ENCODE measurements at places on chromosomes 11 and 22.

DNA sequence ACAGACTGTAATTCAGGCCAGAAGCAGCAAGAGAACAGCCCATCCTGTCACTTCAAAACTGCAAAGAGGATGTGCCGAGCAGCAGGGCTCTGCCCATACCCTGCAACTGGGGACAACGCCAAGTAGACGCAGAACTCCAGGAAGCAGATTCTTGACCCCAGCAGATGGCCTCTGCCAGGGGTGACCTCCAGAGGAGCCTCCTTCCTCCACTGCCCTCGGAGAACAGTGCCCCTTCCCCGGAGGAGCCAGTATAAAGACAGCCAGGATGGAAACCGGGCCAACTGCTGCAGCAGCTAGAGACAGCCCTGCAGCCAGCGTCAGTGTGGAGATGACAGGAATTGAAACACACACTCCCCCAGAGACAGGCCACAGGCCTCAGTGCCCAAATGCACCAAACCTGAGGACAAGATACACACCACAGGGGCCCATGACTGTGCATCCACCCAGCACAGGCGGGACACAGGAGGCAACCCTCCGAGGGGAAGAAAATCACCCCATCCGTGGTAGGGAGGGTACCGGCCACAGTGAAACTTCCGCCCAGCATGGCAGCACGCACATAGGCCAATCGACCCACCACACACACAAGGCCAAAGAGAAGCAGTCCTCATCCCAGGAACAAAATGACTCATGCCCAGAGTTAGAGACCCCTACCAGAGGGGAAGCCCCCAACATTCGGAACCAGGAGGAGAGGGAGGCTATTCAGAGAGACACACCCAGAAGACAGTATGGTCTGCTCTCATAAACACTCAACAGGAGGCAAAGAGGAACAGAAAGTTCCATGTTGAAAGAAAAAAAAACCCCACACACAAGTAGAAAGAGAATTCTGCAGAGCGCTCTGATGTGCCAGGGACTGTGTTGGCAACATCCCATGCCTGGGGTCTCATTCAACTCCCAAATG, 5.6 kb downstream of the AHNAK start:
- DNase-seq, result no peak

DNA sequence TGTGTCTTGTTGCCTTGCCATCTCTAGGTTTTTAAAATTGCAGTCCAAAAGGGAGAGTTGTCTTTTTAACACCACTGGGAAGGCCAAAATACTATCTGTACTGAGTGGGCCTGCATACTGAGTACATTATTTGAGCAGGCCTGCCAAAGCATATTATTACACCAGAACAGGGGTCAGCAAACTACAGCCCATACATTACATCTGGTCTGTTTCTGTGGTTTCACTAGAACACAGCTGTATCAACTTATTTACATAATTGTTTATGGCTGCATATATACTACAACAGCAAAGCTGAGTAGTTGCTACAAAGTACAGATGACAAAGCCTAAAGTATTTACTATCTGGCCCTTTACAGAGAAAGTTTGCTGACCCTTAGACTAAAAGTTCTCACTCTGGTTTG, 74.0 kb downstream of the USP35 start:
- DNase-seq, result no peak

GRCh38 chr11:65442842-65443331, 20.3 kb downstream of the NEAT1 start:
- no peak for DNase-seq

GRCh38 chr22:33515795-33516194, 404.5 kb downstream of the LARGE1 start:
- DNase-seq, result no peak

- no peak for DNase-seq
These were observed 840.4 kb upstream of the TENM4 start for GRCh38 chr11:80281194-80281593.

Data from frontal cortex (tissue), 4 donors.